Ovary (tissue), 10 donors: ENCODE measurements at places on chromosomes 3 and 15.

DNA sequence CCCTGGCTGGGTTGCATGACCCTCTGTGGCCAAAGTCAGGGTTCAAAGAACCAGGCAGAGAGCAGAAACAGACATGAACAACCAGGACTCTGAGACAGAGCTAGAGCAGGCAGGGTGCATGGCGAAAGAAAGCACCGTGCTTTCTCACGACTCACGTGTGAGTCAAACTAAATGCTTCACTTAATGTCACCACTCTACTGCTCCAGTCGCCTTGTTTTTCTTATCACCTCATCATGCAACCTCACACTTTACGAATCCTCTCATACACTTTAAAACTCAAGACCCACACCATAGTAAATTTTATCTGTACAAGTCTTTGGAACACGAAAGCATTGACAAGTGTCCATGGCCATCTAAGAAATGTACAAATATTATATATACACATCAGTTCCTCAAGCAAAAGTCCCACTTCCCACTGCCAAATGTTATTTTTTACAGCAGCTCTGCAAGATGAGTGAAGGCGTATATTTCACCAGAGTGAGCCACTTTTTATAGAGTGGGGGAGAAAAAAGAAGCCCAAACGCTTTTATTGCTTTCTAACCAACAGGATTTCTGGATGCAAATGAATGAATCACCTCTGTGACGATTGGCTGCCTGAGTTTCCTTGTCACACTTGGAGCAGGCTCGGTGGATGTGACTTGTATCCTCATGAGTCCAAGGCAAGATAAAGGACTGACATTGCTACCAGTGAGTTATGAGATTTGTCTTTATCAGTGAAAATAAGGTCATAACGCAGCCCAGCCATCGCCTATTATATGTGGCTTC is 16.0 kb upstream of the MEGF11 start:
- DNase-seq = no peak

DNA sequence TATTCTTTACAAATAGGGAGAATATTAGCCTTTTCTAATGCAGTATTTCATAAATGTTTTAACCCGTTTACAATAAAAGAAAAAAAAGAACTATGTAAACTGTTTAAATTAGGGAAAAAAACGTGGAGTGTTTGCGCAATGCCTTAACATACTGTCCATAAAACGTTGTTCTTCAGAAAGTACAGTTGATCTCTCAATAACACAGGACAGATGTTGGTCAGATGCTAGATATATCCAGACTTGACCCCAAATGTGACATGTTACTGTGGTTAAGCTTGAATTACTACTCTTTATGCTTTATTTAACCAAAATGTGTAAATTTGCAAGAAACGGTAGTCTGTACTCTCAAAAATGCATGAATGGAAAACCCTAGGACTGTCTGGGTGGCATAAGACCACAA is 110.3 kb downstream of the PLOD2 start:
- no peak for DNase-seq

DNA sequence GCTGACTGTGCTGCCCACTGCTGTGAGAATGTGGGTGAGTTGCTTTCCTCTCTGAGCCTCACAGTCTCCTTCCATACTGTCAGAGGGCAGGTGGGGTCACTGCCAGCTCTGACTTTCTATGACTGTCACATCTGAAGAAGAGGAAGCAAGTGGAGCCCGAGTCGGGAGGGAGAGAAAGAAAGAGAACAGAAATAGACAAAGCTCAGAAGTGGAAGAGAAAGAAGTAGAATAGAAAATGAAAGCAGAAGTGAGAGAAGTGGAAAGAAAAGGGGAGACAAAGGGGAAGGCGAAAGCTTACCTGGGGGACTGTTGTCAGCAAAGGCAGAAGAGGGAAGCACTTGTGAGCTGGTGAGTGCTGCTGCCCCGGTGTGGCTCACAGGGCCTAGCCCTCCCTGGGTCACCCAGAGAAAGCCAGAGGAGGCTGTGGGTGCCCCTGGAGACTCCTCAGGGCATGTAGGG is 57.9 kb downstream of the EPHB1 start:
- no peak for DNase-seq

GRCh38 chr15:69876064-69876940 is 221.4 kb downstream of the TLE3 start:
- DNase-seq = no peak

- no peak for DNase-seq
Measured at GRCh38 chr15:72445426-72445825, 28.7 kb upstream of the ARIH1 start.

DNA sequence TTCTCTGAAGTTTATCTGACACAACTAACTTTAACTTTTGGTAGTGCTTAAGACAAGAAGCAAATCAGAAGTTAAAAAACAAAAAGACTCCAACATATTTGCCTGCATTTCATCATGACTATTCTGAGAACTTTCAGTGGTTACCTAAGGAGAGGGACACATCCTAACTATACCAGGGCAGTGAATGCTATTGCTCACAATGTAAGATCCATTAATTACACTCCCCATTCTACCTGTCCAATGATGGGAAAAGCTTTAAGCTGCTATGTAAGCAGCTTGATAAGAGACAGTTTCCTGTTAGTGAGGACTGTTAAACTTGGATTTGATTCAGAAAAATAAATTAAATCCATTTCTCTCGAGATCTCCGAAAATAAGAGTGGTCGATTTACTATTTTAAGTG is 37.5 kb downstream of the SERPINI1 start:
- DNase-seq = no peak

- DNase-seq = no peak
Measured at GRCh38 chr15:75064846-75065245, 41.5 kb downstream of the PPCDC start.

GRCh38 chr3:194247350-194247740 is 103.8 kb downstream of the CPN2 start:
- DNase-seq = no peak
